Kidney tubule cell (primary cell): ENCODE measurements at places on chromosomes 1 and 21.

GRCh38 chr1:228275430-228276173 lies 67.8 kb downstream of the OBSCN start:
- peak; percentile 80 for DNase-seq

- peak; percentile 58 for DNase-seq
Measured at GRCh38 chr1:207868251-207868773, 42.6 kb downstream of the CD34 start.

DNA sequence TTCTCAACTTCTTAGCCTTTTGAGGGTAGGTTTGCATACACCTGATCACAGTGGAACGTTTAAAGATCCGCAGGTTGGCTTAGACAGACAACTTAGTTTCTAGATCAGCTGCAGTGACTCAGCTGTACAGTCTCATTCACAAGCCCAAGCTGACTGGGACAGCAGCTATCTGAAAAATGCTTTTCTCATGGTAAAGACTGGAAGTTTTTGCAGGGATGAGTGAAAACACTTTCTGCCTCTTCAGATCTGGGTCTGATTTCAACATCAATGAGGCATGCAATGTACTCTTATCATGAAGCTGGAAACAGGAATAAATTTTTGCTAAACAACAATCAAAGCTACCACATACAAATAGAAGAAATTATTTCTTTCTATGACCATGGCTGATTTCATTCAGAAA lies 61.1 kb upstream of the PTBP2 start:
- DNase-seq, result peak; percentile 46

- DNase-seq, result peak; percentile 52
Measured at GRCh38 chr1:111821121-111821745, 65.5 kb downstream of the DDX20 start.

DNA sequence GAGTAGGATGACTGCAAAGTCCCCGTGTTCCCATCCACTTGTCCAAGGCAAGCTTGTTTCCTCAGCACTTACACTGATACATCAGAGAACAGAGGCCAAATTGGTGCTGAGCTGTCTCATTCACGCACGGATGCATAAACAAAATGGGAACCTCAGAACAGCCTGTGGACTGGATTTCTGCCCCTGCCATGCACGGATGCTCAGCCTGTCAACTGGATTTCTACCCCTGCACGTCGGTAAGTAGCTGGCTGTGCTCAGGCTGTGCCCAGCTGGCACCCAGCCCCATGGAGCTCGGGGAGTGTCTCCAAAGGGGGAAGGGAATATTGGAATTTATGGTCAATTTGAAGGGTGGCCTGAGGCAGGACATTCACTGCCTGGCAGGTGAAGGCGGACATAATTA lies 40.8 kb upstream of the TMPRSS2 start:
- DNase-seq, result peak; percentile 56

DNA sequence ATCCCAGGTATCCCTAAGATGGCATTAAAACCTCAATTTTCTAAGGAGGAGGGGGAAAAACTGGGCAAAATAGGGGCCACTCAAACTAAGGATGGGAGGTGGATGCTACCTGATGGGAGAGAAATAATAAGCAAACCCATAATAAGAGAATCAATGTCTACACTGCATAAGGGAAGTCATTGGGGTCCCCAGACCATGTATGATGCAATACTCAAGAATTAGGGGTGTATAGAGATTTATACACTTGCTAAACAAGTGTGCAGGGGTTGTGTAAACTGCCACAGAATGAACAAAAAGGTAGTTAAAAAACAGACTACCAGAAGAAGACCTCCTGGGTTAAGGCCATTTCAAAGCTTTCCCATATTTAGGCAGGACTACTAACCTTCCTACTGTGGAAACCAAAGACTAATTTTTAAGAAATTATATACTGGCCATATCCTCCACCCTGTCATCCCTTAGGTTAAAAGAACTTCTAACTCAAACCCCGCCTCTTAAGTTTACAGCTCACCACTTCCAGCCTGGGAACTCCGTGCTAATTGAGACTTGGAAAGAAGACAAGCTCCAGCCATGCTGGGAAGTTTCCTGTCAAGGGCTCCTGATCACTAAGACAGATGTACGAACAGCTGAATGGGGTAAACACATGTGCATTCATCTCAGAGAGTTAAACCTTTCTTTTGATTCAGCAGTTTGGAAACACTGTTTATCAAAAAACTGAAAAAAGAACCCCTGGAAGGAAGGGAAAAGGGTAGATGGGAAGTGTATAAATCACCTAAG lies 64.4 kb upstream of the TLR5 start:
- no peak for DNase-seq

DNA sequence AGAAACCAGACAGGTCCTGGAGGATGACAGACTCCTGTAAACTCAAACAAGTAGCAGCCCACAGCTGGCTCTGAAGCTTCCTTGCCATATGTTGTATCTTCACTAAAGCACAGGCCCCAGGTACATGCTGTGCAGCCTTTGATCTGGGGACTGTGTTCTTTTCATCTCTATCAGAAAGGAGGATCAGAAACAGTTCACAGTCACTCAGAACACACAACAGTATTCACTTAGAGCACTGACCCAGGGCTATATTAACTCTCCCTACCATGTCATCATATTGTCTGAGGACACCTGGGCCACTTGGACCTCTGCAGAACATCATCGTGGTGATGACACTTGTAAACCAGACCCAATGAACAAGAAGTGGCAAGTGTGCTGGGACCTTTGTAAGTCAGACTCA lies 222.0 kb downstream of the SETD4 start:
- DNase-seq, result no peak

- DNase-seq, result no peak
Measured at GRCh38 chr21:44403106-44404020, 49.9 kb downstream of the TRPM2 start.

DNA sequence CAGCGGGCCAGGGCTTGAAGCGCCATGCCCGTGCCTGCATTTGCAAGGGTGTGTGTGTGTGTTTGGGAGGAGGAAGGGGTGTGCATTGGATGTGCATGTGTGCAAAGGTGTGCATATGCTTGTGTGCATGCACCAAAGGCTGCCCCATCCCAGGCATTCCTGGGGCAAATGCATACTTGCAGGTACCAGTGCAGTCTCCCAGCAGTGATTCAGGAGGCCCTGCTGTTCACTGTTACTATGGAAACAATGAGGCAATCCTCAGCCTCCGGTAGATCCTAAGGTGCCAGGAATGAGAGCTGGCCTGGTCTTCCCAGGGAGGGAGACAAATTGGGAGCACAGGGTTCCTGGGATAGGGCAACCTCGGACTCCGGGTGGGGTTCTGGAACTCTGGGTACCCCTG lies 7.5 kb upstream of the FNDC5 start:
- DNase-seq, result peak; percentile 57

GRCh38 chr1:112882271-112882744 lies 73.7 kb downstream of the SLC16A1 start:
- DNase-seq, result no peak

GRCh38 chr1:111720977-111721786 lies 18.0 kb downstream of the INKA2 start:
- DNase-seq, result no peak

- DNase-seq, result peak; percentile 33
Measured at GRCh38 chr1:31064718-31065309, 703 bp downstream of the PUM1 start.

GRCh38 chr1:162380061-162380846 lies 1.3 kb upstream of the C1orf226 start:
- no peak for DNase-seq

DNA sequence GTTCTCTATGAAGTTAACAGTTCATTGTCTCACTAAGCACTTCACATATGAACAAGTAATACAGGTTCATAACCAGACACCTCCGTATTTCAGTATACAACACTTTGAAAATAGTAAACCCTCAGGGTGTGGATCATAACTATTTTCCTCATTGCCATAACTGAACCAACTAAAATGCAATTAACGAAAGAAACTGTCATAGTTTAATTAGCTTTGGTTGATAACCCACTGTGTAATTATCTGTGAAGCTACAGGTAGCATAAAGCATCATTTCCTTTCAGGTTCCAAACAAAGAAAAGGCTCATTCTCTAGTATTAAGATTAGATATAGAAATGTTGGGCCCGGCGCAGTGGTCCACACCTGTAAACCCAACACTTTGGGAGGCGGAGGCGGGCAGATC lies 58.5 kb downstream of the EIF4G3 start:
- DNase-seq, result no peak

DNA sequence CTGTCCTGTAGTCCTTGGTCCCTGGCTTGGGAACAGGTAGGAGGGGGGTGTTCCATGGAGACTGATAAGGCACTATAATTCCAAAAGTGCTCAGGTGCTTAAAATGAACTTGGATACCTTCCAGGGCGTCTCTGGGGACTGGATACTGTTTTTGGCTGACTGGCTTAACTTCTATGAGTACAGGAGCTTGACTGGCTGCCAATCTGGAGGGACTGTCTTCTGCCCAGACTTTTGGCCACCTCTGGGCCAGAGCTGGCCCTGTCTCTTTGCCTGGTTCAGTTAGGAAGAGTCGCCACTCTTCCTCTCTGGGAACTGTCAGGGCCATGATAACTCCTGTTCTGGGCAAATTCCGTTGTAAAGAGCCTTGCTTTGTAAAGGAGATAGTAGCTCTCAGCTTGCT lies 407.0 kb downstream of the TGFB2 start:
- no peak for DNase-seq

DNA sequence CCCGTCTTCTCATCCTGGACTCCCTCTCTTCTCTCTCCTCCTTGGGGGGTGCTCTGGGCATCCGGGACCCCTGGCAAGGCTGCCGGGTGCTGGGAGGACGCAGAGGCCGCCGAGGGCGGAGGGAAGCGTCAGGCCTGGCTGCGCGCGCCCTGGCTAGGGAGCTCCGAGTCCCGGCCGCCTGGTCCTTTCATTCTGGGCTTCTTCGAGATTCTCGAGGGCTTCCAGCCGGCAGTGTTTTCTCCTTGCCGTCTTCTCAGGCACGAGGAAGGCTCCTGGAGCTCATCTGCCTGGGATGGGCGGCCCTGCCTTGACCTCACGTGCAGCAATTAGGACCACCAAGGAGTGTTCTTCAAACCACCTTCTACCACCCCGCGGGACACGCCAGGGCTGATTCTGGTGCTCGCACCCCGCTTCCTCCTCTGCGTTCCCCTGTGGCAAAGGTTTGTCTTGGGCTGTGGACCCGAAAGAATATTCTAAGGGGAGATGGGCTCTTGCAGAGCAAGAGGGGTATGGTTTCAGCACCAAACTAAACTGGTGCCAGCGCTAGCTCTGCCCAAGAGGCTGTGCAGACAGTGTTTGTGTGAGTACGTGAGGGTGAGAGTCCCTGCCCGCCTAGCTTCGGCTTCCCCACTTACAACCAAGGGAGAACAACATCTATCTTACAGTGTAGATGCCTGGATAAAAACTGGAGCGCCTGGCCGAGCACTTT lies 36.5 kb downstream of the PIK3CD start:
- DNase-seq, result peak; percentile 58

GRCh38 chr1:54643736-54644135 lies 2.1 kb downstream of the MROH7 start:
- no peak for DNase-seq

- no peak for DNase-seq
Measured at GRCh38 chr1:25467193-25467592, 36.5 kb downstream of the MACO1 start.

GRCh38 chr1:155529109-155529508 lies 33.5 kb downstream of the ASH1L start:
- no peak for DNase-seq

DNA sequence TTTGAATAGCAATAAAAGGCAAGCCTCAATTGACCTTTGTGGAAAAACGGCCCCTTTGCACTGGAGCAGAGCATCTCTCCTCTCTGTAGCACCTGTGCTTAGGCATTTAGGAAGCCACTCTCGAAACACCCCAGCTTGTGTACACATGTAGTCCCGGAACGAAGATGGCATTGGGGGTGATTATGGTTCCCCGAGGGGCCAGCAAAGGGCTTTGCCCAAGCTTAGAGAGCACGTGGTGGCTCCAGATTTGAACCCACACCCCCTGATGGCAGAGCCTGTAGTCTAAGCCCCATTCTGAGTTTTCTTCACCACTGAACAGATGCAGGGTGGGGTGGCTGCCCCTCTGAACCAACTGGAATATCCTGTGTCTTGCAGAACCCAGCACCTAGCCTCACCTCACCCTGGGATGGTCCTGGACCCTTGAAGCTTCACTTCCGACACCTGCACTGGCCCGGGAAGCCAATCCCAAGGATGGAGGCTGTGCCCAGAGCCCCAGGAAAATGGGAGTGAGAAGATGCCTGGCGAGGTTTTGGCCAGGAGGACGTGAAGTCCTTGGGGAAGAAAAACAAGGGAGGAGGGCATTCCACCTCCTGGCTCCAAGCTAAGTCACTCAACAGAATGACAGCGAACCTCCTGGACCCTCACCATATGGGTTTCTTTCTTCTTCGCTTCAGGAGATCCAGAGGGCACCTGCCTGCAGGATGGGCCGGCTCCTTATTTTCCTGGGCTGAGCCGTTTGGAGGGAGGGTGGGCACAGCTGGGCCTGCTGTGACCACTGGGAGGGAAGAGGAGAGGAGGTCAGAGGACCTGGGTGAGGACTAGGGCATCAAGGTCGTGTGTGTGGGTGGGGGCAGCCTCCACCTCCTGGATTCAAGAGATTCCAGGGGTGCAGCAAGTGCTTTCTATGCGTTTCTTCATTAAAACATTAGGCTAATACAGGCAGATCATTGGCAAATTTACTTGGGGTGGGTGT lies 37.7 kb downstream of the IGFN1 start:
- DNase-seq, result no peak

- no peak for DNase-seq
Measured at GRCh38 chr1:203181586-203182386, 4.7 kb downstream of the CHI3L1 start.

DNA sequence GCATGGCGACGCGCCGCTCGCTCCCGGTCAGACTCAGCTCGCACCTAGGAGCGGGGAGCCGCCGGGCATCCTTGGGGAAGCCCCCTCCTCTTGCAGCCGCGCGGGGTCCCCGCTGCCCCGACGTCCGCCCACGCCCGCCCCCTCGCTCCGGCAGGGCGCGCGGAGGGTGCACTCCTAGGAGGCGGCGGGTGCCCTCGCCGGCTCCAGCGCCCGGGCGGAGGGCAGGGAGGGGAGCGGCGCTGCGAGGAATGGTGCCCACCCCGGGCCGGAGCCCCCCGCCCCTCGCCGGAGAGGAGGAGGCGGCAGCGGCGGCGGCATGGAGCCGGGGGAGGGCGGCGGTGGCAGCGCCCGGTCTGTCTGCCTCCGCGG lies 488 bp downstream of the FAM78B start:
- no peak for DNase-seq

DNA sequence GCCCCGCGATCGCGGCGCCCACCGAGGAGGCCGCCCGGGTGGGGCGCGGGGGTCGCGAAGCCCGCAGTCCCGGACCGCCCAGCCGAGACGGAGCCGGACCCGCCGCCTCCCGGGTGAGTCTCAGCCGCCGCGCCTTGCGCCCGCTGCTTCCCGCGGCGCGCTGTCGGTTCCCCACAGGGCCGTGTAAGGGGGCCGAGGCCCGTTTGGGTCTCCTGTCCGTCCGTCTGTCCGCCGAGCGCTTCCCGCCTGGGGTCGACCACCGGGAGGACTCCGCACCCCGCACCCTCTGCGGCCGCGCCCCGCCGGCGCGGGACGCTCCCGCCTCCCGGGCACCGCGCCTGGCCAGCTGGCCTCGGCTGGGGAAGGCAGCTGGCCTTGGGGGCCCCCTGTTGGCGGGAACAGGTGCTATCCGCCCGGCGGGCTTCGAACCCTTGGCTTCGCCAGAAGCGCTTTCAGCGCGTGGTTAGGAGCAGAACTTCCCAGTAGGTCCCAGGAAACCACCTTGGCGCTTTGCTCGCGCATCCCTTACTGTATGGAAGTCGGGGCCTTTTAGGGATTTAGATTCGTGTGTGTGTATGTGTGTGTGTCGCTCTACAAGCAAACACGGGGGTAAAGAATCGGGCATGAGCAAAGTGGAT lies 414 bp downstream of the TMEM51 start:
- DNase-seq, result peak; percentile 74

GRCh38 chr1:201711811-201712210 lies 117.1 kb upstream of the IPO9 start:
- peak; percentile 75 for DNase-seq
